ENCODE measurements at places on chromosomes 2 and 18. TPM values are rescaled to one million over a fixed set of nuclear protein-coding genes. Genes with fewer than 3 reads are reported as not detected.

Gene DSG4
- polyA plus RNA-seq, result not detected

Gene PARD6G
- 3.0 TPM for polyA plus RNA-seq

Gene PGAP1
- polyA plus RNA-seq, result 1.2 TPM

Gene GALNT5
- polyA plus RNA-seq, result 0.04 TPM

- DNase-seq, result no peak
Measured at GRCh38 chr2:10089565-10090190, 9.5 kb upstream of the CYS1 start.

DNA sequence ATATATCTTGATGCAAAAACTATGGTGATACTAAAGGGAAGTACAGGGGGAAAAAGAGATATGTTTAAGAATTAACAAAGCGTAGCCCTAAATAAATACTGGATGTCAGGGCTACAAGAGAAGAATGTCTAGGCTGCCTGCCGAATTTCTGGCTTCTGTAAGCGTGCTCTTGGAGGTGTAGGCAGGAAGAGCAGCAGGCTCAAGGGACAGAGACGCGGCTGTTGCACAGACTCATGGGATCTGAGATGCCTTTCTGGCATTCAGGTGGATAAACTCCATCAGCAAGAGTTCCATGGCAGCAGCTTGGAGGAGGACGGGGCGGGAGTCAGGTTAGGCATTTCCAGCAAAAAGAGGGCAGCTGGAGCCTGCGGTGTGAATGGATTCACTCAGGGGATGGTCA is 123.2 kb upstream of the TWIST2 start:
- DNase-seq, result no peak

DNA sequence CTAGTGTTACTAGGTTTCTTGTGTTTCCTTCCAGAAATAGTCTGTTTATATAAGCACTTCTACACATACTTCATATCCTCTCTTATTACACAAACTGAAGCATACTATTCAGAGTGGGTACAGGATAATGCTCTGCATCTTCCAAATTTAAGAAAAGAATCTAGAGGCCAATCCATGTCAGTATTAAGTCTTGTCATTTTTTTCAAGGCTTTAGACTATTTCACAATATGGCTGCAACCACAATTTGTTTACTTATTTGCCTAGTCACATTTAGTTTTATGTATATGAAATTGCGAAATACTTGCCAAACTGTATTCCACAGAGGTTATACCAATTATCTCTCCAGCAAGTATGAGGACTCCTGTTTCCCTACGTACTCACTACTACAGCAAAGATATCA is 27.9 kb downstream of the IWS1 start:
- DNase-seq, result no peak

GRCh38 chr2:52968043-52968442 is 799.6 kb upstream of the CHAC2 start:
- DNase-seq, result no peak

DNA sequence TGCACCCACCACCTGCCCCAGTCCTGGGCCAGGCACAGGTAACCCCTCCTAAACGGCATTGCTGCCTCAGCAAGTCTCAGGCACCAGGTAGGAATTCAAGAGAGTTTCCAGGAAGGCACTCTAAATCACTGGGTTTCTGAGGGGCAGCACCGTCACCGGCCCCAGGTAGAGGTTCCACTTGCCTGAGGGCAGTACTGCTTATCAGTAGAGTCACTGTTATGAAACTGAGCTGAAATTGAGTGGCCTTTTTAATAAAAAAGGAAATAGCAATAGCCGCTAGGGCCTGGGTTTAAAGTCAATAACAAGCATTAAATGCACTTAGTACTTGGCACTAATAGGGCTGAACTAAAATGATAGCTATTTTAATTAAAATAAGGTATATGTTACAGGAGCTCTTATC is 653.7 kb downstream of the METTL4 start:
- no peak for DNase-seq

Data from heart left ventricle (tissue), 16 donors.